ENCODE measurements at places on chromosomes 11 and 22.

- no peak for DNase-seq
Measured at GRCh38 chr11:44112091-44112821, 16.8 kb downstream of the EXT2 start.

DNA sequence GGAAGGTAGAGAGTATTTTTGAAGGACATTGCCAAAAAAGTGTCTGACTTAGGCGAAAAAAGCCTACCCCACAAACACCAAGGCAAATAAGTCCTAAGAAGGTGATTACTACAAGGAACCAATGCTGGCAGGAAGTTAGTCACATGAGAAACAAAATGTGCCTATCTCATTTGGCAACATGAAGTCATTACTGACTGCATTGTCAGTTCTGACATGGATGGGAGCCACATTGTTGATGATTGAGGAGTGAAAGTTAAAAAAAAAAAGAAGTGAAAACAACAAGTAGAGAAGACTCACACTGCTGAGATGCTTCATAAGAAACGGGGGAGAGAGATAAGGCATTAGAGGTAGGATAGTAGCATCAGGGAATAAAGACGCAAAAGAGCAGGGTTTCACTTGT is 141.5 kb upstream of the FAT3 start:
- DNase-seq: peak; percentile 27

GRCh38 chr11:64084951-64085710 is 49.4 kb downstream of the FLRT1 start:
- no peak for DNase-seq

- DNase-seq: no peak
Measured at GRCh38 chr11:56706486-56706885, 7.6 kb downstream of the OR9G1 start.

- no peak for DNase-seq
Measured at GRCh38 chr11:26193694-26194365, 138.1 kb upstream of the ANO3 start.
